Hematopoietic multipotent progenitor cell treated with erythropoietin and hydrocortisone succinate and interleukin-3 and kit ligand, for 6 days (in vitro differentiated cells): ENCODE measurements at places on chromosomes 4 and X.

- DNase-seq: no peak
These were observed 281.4 kb downstream of the PABPC4L start for GRCh38 chr4:133920236-133920635.

GRCh38 chr4:681736-682451 is 7.1 kb downstream of the SLC49A3 start:
- DNase-seq: no peak

GRCh38 chr4:38678078-38678477 is 14.1 kb downstream of the KLF3 start:
- DNase-seq: no peak

DNA sequence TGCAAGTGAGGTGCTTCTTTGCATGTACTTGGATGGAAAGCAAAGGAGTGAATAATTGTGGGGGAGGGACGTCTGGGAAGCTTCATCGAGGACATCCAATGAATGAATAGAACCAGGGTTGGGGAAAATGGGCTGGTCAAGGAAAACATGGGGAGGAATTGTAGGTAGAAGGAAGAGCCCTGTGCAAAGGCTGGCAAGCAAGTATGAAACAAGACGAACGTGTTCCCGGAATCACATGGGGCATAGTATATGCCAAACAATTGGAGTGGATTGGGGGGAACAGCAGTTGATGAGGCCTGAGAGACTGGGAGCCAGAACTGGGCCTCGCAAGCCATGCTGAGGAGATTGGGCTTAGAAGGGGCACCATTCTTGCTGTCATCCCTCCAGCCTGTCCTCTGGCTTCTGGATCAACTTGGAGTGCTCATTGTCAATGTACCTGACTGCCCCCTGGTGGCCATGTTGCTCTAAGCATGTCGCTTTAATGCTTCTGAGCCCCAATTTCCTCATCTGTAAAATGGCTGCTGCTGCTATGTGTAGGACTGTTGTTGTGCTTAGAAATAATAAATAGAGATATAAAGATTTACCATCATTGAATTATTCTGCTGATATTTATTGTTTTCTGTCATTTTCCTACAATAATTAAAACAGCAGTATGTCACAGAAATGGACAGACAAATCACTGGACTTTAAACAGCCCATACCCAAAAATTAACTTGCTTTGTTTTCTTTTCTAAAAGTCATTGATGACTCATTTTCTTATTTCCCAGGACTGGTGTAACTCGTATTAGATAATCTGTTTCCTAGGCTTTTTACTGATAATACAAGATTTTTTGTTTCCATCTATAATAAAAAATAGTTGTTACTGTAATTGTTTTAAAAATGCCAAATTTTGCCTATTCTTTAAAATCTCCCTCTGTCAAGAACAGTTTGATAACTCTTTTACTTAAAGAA is 66.4 kb downstream of the JADE3 start:
- DNase-seq: peak; percentile 90

DNA sequence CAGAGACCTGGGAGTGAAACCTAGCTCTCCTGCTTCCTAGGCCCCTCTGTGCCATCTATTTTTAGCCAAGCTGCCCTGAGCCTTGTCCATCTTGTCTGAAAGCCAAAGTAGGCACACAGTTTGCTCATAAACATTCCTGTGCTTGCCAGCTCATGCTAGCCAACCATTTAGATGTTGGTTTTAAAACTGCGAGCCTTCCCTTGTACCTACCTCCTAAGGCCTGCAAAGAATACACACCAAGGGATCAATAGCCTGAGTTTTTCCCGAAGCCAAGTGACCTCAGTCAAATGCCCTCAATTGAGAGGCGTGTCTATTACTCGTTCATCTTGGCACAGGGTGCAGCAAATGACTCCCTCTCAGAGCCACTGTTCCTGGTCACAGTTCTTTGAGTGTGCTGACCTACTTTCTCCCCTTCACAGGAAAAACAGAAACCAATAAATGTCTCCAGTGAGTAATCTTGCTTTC is 48.5 kb downstream of the ZCCHC12 start:
- no peak for DNase-seq

- no peak for DNase-seq
These were observed 53.9 kb downstream of the PPARGC1A start for GRCh38 chr4:23835774-23836478.

DNA sequence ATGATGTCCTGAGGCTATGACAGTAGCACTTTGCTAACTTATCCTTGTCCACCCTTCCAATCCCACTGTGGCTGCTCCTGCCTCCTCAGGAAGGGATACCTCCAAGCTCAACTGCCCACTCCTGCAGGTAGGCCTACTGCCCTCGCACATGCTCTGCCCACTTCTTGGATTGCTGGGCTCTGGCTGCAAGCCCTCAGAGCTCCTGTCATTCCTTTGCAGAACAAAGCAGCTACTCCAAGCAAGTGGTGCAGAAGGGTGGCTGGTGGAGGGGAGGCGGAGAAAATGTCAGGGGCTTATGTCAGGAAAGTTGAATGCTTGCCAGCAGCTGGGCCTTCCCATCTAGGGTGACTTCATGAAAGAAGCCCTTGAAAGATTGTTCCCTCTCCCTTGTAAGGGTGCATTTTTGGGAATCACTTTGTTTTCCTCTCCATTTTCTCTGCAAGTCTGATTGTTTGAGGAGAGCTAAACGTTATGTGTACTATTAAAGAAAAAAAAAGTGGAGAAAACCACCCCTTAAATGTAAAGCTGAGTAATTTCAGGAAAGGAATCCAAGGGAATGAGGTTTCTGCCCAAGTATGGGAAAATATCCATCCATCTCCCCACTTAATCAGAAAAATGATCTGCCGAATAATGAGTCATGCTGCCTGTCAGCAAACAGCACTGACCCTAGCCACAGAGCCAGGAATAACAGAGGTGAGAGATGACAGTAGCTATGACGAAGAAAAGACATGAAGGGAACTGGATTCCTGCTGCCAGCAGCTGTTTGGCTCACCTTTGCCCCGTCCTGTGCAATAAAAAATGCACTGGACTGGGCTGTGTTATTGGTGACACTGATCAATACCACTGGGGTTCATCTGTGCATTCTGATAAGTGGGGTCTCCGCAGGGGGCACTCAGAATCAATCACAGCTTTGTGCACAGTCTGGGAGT is 102.0 kb downstream of the RTL5 start:
- no peak for DNase-seq

- no peak for DNase-seq
These were observed 1112.5 kb downstream of the TECRL start for GRCh38 chr4:63296773-63297172.

- no peak for DNase-seq
These were observed 1427.9 kb downstream of the FAM133A start for GRCh38 chrX:95101851-95102390.

DNA sequence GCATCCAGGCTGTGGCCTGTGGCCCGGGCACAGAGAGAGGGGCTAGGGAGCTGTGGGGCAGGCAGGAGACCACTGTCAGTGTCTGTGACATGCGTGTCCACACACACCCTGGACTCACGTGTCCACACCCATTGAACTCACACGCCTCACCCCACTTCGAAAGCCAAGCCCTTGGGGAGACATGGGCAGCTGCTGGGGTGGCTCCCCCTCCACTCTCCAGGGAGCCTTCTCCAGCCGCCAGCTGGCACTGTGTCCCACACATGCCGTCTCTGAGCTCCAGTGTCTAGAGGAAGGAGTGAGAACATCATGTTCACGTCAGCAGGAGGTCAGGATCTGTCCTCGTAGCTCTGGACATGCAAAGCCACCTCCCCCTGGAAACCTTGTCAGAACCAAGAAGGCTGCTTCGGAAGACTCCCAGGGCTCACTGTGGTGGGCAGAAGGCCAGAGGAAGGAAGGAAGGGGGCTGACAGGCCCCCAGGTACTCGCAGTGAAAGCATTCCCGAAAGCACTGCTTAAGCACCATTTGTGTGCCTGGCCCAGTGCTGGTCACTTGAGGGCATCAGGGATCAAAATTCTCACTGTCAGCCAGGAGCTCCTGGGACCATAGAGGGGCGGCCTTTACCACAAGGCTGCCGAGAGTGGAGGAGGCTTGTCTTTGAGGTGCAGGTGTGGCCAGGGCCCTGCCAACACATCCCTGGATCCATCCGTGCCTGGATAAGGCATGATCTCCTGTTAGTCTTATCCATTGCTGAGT is 61.4 kb downstream of the HTRA3 start:
- no peak for DNase-seq

- DNase-seq: no peak
These were observed 4.9 kb upstream of the CPZ start for GRCh38 chr4:8587469-8588195.

- DNase-seq: no peak
These were observed 52.0 kb downstream of the DTHD1 start for GRCh38 chr4:36333303-36333877.

GRCh38 chr4:40124690-40125089 is 68.0 kb downstream of the N4BP2 start:
- no peak for DNase-seq

DNA sequence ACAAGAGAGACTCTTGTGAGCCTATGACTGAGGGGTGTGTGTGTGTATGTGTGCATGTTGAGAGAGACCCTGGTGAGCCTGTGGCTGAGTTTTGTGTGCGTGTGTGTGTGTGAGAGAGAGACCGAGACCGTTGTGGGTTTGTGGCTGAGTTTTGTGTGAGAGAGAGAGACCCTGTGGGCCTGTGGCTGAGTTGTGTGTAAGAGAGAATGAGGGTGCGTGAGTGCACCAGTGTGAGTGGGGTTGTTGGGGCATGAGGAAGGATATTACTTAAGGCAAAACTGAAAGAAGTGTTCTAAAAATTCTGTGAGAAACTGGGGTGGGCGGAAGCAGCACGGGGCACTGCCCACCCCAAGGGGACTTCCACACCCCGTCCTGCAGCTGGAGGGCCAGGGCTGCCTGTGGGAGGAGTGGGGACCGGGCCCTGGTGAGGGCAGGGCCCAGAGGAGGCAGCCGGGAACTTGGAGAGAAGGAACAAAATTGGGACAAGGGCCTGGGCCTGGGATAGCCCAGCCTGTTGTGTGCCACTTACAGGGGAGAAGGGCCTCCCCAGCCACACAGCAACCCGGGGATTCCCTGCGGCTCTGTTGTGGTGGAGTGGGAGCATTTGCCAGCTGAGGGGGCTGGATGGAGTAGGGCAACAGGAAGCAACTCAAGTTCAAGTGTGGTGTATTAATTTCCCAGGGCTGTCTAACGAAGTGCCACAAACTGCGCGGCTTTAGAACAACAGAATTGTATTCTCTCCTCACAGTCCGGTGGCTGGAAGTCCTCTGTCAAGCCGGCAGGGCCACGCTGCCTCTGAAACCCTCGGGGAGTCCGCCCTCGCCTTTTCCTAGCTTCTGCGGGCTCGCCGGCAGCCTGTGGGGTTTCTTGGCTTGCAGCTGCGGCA is 22.1 kb downstream of the TMEM131L start:
- DNase-seq: peak; percentile 60

DNA sequence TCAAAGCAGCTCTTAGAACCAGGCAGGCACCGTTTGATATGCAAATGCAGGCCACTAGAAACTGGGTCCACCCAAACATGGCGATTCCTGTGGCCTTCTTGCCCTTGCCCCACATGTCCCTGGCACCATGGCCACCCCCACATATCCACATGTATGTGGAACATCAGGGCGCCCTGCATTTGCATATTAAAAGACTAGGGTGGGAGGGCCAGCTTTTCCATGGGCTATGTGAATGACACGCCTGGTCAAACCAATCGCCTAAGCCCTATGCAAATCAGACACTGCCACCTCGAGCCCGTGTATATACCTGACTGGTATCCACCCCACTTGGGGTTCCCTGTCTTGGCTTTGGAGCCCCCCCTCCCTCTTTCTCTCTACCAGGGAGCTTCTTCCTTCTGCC is 107.0 kb downstream of the ABLIM2 start:
- DNase-seq: no peak

- peak; percentile 70 for DNase-seq
These were observed 94.2 kb downstream of the MAOA start for GRCh38 chrX:43750248-43750676.

GRCh38 chr4:89829470-89830138 is 7.4 kb downstream of the SNCA start:
- peak; percentile 81 for DNase-seq

DNA sequence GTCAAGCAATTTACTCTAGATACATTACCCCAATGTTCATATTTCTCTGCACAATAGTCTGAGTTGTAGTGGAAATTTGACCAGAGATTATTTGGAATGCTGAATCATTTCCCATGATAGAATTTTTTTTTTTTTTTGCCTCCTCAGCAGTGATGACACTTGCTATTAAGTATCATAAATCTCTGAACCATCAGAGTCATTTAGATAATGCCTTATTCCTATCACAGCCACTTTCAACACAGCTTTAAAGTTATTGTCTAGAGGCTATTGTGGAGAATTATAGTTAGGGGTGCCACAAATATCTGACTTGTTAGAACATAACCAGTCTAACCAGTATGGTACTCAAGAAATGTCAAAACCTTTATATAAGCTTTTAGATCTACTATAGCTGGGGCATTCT is 79.8 kb downstream of the LCORL start:
- DNase-seq: no peak

GRCh38 chr4:42150653-42151567 is 1.5 kb downstream of the BEND4 start:
- DNase-seq: peak; percentile 49

GRCh38 chr4:185062606-185063005 is 44.3 kb downstream of the HELT start:
- no peak for DNase-seq

- DNase-seq: no peak
These were observed 176.0 kb downstream of the MAML3 start for GRCh38 chr4:139977838-139978609.

DNA sequence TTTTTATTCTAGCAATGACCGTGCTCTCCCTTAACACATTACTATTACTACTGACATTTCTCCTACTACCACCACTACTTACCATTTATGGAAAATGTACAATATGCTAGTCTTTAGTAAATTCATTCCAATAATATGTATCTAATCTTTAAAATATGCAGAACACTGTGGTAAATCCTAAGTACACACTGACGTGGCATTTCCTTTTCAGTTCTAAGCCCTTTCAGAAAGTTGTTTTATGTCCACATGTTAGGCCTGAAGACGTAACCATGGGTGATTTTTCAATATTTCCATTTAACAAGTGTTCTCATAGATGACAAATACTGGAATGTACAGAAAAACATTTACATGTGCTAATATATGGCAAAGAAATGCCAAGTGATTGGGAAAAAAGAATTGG is 268.6 kb upstream of the SLIT2 start:
- no peak for DNase-seq

- DNase-seq: peak; percentile 77
These were observed 685 bp downstream of the LCORL start for GRCh38 chr4:18020671-18021469.

- DNase-seq: peak; percentile 47
These were observed 36.5 kb upstream of the PPM1K start for GRCh38 chr4:88320780-88321373.
